ENCODE measurements at places on chromosomes 12 and 14. TPM values are rescaled to one million over a fixed set of nuclear protein-coding genes. Genes with fewer than 3 reads are reported as not detected.

DNA sequence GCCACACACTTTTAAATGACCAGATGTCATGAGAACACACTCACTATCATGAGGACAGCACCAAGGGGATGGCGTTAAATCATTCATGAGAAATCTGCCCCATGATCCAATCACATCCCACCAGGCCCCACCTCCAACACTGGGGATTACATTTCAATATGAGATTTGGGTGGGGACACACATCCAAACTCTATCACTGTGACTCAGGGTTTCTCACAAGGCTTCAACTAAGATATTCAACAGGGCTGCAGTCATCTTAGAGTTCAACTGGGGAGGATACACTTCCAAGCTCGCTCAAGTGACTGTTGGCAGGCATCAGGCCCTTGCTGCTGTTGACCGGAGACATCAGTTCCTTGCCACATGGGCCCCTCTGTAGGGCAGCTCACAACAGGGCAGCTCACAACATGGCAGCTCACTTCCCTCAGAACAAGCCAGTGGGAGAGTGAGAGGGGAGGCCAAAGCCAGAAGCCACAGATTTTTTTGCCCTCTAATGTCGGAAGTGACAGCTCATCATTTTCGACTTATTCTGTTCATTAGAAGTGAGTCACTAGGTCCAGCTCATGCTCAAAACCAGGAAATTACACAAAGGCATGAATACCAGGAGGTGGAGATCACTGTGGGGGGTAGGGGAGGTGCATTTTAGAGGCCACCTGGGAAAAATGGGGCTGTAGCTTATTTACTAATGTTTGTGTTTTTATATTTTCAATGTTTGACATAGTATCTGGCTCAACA is 50.8 kb upstream of the PTHLH start:
- H3K4me1 ChIP-seq: no peaks in the 10 kb centered on the region
- no peaks in the 10 kb centered on the region for H3K27me3 ChIP-seq
- no peak overlapping the region for H3K27ac ChIP-seq

GRCh38 chr12:7142809-7143465 is 12.8 kb downstream of the CLSTN3 start:
- no peaks in the 10 kb centered on the region for H3K27me3 ChIP-seq
- no peak overlapping the region for H3K4me3 ChIP-seq
- H3K36me3 ChIP-seq: peaks cover 5% of the 10 kb centered on the region
- H3K4me1 ChIP-seq: no peaks in the 10 kb centered on the region
- no peak overlapping the region for H3K27ac ChIP-seq

DNA sequence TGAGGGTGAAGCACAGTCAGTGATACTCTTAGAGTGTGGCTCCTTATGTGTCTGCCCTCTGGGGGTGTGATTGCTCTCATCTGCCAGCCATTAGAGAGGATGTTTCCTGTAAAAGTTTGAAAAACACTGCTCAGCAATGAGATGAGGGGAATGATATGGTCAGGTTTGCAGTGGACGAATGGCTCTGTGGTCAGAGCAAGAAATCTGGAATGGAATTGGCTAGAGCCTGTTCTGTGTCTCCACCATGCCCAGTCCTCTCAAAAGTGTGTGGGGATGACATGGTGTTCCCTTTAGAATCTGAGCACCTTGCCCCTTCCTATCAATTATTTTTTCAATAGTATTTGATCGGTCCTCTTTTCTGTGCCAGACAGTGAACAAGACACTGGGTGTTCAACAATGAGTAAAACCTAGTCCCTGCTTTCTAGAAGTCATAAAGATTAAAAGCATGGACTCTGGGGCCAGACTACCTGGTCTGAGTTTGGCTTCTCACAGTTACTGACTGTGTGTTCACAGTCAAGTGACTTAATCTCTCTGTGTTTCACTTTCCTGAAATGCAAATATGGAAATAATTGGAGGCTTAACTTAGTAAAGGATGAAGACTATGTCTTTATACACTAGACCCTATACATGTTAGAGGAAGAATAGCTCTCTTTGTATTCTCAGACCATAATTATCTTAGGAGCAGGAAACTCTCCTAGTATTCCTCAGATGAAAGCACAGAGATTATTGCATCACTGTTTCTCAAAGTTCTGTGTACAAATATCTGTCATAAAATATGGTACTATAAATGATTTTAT is 1.6 kb downstream of the ACSS3 start:
- peak overlapping the region; percentile 81 for H3K4me3 ChIP-seq
- no peak for DNase-seq
- peaks cover 20% of the 10 kb centered on the region for H3K4me1 ChIP-seq

- H3K4me3 ChIP-seq: peak overlapping the region; percentile 80
- DNase-seq: no peak
- no peaks in the 10 kb centered on the region for H3K27me3 ChIP-seq
- H3K27ac ChIP-seq: peak overlapping the region; percentile 92
- H3K36me3 ChIP-seq: no peaks in the 10 kb centered on the region
These were observed 827 bp downstream of the ALDH2 start for GRCh38 chr12:111767362-111768158.

DNA sequence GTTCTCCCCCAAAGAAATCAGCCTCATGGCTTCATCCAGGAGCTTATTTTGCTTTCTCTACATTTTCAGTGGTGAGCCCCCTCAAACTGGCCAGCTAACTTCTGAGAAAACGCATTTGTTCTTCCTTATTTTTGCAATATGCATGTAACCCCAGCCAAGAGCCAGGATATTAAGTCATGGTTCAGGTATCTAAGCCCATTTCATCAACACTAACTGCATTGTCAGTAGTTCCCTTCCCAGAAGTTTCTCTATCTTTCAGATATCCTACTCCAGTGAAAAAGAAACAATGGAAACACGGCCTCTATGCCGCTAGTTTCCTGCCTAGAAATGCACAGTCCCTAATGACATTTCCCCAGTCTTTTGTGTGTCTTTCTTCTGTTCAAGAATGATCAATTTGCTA is 102.8 kb upstream of the RASSF8 start:
- no peaks in the 10 kb centered on the region for H3K4me1 ChIP-seq
- no peak overlapping the region for H3K4me3 ChIP-seq
- no peak for DNase-seq
- no peaks in the 10 kb centered on the region for H3K27me3 ChIP-seq
- no peaks in the 10 kb centered on the region for H3K36me3 ChIP-seq

DNA sequence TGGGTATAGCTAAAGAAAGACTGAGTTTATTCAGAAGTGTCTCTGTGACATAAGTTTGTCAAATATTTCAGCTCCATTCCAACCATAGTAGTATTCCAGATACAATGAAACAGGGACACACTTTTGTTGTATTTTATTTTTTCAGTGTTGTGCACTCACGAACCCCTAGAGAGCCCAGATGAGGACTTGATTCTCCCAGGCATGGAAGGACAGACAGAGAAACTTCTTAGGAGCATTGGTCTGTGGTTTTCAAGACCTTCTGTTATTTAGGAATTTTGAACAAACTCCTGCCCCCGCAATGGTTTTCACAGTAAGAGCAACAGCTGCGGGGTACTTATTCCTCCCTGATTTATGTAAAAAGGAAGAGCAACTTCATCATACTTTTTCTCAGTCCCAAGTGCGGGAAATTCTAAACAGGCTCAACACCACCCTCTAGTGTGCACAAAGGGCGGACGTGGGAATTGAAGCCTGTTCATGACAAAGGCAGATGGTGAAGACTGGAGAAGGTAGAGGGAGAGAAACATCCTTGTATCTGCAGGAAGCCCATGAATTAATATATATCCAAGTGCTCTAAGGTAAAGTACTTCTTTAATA is 147.6 kb downstream of the PAH start:
- H3K27ac ChIP-seq: no peak overlapping the region
- no peaks in the 10 kb centered on the region for H3K27me3 ChIP-seq
- H3K36me3 ChIP-seq: no peaks in the 10 kb centered on the region
- H3K4me1 ChIP-seq: no peaks in the 10 kb centered on the region

DNA sequence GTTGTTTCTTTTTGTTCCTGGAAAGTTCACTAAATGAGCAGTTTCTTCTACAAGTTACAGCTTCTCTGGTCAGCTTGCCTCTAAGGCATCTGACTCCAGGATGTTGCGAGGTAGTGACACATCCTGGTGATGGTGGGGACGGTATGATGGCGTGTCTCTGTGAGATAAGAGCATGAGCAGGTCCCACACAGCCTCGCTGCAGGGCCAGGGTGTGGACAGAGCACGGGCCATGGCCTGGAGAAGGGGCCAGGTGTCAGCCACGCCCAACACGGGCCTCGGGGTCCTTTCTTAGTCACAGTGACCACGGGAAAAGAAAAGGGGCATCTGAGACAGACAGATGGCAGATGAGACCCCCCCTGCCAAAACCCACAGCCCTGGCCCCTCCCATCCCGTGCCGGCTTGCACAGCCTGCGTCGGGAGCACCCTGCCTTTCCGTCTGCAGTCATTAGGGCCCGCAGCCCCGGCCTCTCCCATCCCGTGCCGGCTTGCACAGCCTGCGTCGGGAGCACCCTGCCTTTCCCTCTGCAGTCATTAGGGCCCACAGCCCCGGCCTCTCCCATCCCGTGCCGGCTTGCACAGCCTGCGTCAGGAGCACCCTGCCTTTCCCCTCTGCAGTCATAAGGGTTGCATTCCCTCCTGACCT is 79.3 kb upstream of the DYNC1H1 start:
- H3K27ac ChIP-seq: no peak overlapping the region
- no peaks in the 10 kb centered on the region for H3K27me3 ChIP-seq
- H3K4me1 ChIP-seq: no peaks in the 10 kb centered on the region
- H3K36me3 ChIP-seq: peaks cover 35% of the 10 kb centered on the region

GRCh38 chr12:8675591-8676036 is 13.0 kb upstream of the MFAP5 start:
- no peaks in the 10 kb centered on the region for H3K27me3 ChIP-seq
- no peak overlapping the region for H3K27ac ChIP-seq
- H3K4me3 ChIP-seq: no peak overlapping the region
- H3K36me3 ChIP-seq: no peaks in the 10 kb centered on the region

DNA sequence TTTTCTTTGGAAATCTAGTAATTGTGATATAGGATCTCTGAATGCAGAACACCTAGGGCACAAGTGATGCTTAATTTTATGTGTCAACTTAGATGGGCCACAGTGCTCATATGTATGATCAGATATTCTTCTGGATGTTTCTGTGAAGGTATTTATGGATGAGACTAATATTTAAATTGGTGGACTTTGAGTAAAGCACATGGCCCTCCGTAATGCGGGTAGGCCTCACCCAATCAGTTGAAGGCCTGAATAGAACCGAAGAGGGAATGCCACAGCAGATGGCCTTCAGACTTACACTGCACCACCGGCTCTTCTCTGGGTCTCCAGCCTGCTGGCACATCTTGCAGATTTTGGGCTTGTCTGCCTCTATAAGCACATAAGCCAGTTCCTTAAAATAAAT is 60.0 kb downstream of the ETV6 start:
- H3K27me3 ChIP-seq: no peaks in the 10 kb centered on the region
- no peaks in the 10 kb centered on the region for H3K36me3 ChIP-seq
- no peak for DNase-seq
- peak overlapping the region; percentile 29 for H3K27ac ChIP-seq
- H3K4me3 ChIP-seq: no peak overlapping the region

GRCh38 chr12:56677680-56678079 is 10.4 kb downstream of the PTGES3 start:
- no peaks in the 10 kb centered on the region for H3K27me3 ChIP-seq
- no peak overlapping the region for H3K4me3 ChIP-seq
- no peak overlapping the region for H3K27ac ChIP-seq
- H3K4me1 ChIP-seq: peaks cover 60% of the 10 kb centered on the region
- DNase-seq: no peak
- H3K36me3 ChIP-seq: peaks cover 6% of the 10 kb centered on the region

- no peak overlapping the region for H3K4me3 ChIP-seq
- H3K4me1 ChIP-seq: peaks cover 14% of the 10 kb centered on the region
- H3K36me3 ChIP-seq: no peaks in the 10 kb centered on the region
- H3K27ac ChIP-seq: no peak overlapping the region
- no peaks in the 10 kb centered on the region for H3K27me3 ChIP-seq
- no peak for DNase-seq
These were observed 5.9 kb downstream of the SPTLC2 start for GRCh38 chr14:77610553-77610952.

- no peak overlapping the region for H3K4me3 ChIP-seq
- no peaks in the 10 kb centered on the region for H3K27me3 ChIP-seq
- no peaks in the 10 kb centered on the region for H3K4me1 ChIP-seq
- DNase-seq: no peak
- H3K36me3 ChIP-seq: peaks cover 7% of the 10 kb centered on the region
These were observed 89.1 kb downstream of the MIA2 start for GRCh38 chr14:39322807-39323206.

DNA sequence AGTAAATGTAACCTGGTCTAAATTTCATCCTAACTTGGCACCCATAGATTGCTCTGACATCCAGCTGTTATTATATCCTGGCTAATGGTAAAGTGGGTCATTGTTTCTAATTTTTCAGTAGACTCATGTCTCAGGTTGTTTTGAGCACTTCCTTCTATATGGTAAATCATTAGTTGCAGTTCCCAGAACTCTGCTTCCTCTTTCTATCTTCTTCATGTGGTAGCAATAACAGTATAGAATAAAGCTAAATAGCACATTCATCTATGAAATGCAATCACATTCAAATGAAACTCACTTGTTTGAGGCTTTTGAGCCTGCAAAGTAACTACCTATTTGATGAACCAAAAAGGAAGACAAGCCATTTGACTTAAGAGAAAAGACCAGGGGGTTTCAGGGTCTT is 65.1 kb upstream of the GZMB start:
- H3K36me3 ChIP-seq: no peaks in the 10 kb centered on the region
- H3K4me1 ChIP-seq: no peaks in the 10 kb centered on the region
- no peak for DNase-seq
- H3K4me3 ChIP-seq: no peak overlapping the region

DNA sequence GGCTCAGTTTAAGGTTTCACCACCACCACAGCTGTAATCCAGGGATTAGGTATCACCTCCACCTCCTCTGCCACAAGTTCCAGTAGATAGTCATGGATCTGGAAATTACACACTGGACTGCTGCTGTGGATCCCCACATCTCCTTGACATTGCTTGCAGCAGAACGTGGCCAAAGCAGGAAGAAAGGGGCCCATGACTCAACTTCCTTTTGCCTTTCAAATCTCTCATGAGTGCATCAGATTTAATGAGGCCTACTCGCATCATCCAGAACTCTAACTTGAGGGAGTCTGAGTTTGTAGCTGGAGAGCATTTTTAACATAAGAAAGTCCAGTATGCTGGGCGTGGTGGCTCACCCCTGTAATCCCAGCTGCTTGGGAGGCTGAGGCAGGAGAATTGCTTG is 29.2 kb upstream of the TMED10 start:
- H3K4me1 ChIP-seq: no peaks in the 10 kb centered on the region
- no peak overlapping the region for H3K4me3 ChIP-seq
- no peaks in the 10 kb centered on the region for H3K36me3 ChIP-seq
- peak overlapping the region; percentile 7 for H3K27ac ChIP-seq
- no peaks in the 10 kb centered on the region for H3K27me3 ChIP-seq

The ESR2 gene
- 0.27 TPM for total RNA-seq

The OTX2 gene
- total RNA-seq: not detected

The DGKA gene
- total RNA-seq: 72.8 TPM

The PLEKHG3 gene
- total RNA-seq: 63.2 TPM

The TTLL5 gene
- total RNA-seq: 47.9 TPM

The CAPZA3 gene
- not detected for total RNA-seq

The DLGAP5 gene
- not detected for total RNA-seq

The CEBPE gene
- total RNA-seq: not detected

The TOX4 gene
- 34.5 TPM for total RNA-seq
